Hematopoietic multipotent progenitor cell treated with erythropoietin and hydrocortisone succinate and interleukin-3 and kit ligand, for 6 days (in vitro differentiated cells): ENCODE measurements at places on chromosomes 5 and 9.
A peak's percentile ranks its signal among the peaks of the same experiment; 100 is the strongest.

DNA sequence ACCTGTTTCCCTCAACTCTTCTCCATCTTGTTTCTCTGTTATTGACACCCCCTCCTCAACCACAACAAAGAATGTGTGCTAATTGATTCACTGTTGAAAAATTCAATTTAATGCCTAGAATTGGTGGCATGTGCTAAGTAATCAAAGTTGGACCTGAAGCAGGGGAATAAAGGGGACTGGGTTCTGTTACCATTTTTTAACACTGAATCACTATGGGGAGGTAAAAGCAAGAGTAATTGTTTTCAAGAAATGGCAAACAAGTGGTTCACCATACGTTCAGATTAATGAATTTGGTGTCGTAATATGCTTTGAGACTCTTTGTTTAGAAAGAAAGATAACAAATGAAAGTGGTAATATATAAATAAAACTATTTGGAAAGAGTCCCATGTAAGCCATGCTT, 17.0 kb upstream of the SSBP2 start:
- DNase-seq = no peak

- no peak for DNase-seq
These were observed 48.2 kb downstream of the DBH start for GRCh38 chr9:133684121-133684935.

DNA sequence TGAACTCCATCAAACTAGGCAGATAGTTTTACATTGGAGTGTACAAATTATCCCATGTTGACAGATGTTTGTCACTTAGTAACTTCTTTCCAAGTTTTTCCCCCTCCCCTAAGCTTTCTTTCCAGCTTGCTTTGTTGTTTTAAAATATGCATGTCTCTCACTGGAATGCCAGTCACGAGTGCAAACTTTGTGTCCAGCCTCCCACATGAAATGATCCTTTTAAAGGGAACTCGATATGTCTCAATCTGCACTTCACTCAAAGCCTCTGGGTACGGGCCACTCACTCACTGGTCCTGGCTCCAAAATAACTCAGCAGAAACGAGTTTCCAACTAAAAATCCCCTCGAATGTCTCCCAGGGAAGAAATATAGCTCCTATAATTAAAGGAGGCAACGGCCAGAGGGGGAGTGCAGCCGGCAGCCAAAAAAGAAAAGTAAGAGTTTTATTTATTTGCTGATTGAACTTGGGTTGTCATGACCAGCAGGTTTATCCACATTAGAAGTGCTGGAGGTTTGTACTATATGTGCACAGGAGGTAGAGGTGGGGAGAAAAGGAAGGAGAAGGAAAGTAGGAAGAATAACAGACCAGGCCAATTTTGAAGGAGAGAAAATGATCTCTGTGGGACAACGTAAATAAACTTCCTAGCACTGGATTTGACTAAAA, 17.5 kb downstream of the NR2F1 start:
- DNase-seq = no peak

- no peak for DNase-seq
These were observed 46.6 kb upstream of the NEURL1B start for GRCh38 chr5:172594431-172594830.

GRCh38 chr9:95793924-95794828, 81.3 kb upstream of the ERCC6L2 start:
- no peak for DNase-seq

DNA sequence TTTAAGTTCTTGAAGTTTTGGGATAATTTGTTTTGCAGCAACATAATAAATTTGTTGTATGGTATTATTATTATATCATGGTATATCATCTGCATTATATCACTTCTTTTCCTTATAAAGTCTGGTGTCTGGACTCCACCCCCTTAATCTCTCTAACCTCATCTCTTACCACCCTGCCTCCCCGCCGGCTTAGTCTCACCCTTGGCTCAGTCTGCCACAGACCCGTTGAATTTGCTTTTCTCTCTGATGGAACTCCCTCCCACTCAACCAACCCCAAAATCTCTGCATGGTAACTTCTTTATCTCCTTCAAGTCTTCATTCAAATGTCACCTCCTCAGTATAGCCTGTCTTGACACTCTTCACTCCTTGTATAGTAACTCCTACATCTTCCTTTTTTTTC, 29.6 kb upstream of the MATR3 start:
- DNase-seq = peak; percentile 74

- DNase-seq = no peak
These were observed 954.1 kb upstream of the COX7C start for GRCh38 chr5:85663708-85664031.

- DNase-seq = no peak
These were observed 72.4 kb upstream of the RAPGEF1 start for GRCh38 chr9:131812116-131812790.

DNA sequence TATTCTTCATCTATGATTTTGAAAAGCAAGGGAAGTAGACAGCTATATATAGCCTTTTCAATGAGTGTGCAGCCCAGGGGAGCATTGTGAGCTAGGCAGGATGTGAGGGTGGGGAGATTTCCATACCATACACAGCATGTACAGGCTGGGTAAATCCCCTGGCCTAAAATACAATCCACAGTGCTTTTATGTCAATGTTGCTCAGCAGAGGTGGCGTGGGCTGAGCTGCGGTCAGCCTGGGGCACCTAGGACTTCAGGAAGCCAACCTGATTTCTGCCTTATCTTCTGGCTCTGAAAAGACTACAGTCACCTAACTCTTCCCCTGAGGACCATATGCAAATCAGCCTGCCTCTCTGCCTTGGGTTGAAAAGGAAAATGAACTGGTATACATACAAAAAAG, 6.3 kb upstream of the GARIN3 start:
- DNase-seq = no peak

GRCh38 chr9:115524453-115525059, 406.6 kb upstream of the TNC start:
- DNase-seq = peak; percentile 65

DNA sequence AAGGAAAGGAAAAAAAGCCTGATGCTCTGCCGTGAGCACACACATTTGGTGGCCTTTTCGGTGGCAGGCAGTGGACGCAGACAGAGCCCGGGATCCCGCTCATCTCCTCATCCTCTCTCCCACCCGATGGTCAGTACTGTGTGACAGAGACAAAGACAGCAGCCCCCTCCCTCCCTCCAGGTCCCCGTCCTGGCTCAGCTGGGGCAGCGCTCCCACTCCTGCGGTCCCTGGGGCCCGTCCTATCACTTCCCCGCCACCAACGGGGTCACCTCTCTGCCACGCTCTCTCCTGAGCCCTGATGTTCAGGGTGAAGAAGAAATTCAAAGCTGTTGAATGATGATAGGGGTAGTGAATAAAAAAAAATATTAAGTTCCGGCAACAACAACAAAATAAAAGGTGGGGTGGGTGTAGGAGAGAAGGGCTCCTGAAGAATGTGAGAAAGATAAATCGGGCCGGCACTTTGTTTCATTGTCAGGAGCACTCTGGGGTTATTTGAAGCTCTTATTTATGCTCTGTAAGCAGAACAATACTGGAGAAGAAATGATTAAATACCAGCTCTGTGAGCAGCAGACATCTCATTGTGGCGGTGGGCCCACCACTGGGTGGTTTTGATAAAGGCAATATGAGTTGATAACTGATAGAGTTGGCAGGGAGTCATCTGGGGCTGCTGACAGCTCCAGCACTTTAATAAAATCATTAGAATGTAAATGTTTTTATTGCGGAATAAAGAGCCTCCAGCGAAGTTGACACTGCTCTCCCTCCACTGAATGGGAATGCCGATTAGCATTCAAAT, 417.7 kb downstream of the IRX1 start:
- peak; percentile 24 for DNase-seq

GRCh38 chr9:134494273-134494815, 147.3 kb upstream of the COL5A1 start:
- DNase-seq = no peak

GRCh38 chr5:145689235-145689634, 145.9 kb downstream of the PRELID2 start:
- no peak for DNase-seq

DNA sequence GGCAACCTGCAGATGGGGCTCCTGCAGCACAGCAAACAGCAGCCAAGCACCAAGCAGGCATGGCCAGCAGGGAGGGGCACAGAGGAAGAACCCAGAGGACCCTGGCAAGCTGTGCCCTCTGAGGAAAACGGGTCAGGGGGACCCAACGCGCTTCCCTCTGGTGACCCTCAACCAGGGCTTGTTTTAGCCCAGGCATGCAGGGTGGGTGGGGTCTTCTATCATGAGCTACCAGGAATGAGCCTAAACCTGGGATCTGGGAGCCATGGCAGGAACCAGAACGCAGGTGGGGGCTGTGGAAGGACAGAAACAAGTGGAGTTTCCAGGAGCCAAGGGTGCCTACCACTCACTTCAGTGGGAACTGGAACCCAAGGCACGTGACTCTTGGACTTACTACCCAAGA, 20.9 kb downstream of the IPPK start:
- no peak for DNase-seq

DNA sequence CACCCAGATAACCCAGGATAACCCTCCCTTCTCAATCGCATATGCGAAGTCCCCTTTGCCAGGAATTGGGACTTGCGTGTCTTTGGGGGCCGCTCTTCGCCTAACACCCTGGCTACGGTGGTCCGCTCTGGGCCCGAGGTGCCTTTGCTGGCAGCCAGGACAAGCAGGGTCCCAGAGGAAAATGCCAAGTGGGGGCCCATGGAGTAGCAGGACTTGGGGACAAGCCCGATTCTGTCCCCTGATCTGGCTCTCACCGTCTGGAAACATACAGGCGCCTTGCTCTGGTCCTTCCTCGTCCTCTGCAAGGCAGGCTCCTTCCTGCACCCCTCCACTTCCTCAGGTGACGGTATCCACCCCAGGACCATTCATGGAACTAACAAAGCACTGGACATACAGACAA, 78.1 kb upstream of the UNC5A start:
- no peak for DNase-seq

DNA sequence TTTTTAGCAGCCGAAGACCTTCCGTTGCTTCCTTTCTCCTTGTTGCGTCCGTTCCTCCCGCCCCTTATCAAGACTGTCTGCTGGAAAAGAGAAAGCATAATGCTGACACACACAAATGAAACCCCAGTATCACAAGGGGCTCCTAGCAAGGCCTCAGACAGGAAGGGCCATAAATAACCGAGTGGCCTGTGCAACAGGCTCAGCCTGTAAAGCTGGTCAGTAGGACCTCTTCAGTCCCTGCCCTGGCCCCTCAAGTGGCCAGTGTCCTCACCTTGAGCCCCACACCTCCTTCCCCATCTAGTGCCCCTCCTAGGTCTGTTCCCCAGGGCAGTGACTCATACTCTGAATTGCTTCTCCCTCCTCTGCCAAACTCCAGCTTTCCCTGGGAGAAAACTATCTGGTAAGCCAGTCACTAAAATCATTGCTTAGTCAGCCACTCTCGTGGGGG, 174.6 kb upstream of the IL12B start:
- DNase-seq = no peak

DNA sequence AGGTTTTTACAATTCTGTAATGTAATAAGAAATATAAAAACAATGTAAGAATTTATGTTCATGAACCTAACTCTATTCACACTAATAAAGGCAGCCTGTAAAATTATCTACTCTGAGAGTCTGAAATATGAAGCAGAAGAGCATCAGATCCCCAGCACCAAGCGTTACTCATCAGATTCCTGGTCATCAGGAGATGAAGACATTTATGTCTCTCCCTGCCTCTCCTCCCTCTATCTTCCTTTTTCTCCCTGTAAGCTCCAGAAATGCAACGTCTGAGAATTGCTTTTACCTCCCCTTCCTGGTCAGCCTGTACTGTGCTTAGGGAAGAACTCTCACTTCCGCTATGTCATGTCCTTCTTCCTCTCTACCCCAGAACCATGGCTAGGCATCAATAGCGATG, 114.4 kb upstream of the SLIT3 start:
- no peak for DNase-seq

- no peak for DNase-seq
These were observed 132.0 kb downstream of the SEC61B start for GRCh38 chr9:99354104-99354503.

DNA sequence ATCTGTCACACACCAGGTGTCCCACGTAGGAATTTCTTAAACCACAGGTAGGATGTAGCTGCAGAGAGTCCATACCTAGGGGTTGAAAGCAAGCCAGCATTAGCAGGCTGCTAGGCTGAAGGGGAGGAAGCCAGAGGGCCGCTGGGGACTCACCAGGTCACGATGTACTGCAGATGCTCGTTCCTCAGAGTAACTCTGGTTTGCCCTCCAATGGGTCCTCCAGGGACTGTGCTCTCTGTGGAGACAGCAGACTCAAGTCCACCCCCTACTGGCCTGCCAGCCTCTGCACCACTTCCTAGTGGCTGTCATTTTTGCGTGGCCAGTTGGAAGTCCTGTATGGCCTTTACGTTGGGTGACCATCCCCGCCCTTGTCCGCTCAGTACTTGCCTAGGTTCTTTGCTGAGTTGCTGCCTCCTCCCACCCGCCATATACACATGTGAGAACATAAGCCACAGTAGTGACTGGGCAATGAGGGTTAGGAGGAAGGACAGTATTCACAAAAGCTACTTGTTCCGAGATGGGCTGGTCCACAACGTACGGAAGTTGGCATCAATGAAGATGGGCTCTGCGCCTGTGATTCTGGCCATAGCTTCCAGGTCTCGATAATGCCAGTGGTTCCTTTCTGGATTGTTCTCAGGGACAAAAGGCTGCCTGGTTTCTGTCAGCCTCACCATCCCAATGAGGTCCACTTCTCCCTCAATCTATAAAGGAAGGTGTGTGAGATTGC, 4.1 kb downstream of the RPL7A start:
- DNase-seq = peak; percentile 88

DNA sequence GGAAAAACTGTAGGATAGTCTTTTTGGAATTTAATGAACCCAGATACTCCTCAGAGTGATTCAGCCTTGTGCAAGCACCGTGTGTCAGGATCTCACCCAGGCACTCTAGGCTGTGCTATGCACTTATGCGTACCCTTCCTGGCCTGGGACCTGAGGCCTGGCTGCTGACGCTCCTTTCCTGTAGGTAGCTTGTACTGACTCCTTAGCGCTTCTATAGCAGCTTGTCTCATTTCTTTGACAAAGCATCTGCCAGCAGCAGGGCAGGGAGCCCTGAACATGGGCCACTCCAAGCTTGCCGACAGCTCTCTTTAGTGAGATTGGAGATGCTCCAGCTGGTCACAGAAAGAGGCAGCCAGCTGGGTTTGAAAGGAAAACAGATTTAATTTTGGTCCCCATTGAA, 147.3 kb downstream of the SGCD start:
- DNase-seq = no peak

- DNase-seq = peak; percentile 74
These were observed 625 bp downstream of the EXOSC2 start for GRCh38 chr9:130694205-130694604.

GRCh38 chr5:175285261-175285660, 158.7 kb downstream of the DRD1 start:
- DNase-seq = no peak

GRCh38 chr5:13814301-13814700, 130.2 kb downstream of the DNAH5 start:
- DNase-seq = no peak

- no peak for DNase-seq
These were observed 242.5 kb upstream of the RIOK2 start for GRCh38 chr5:97425511-97425910.

- DNase-seq = no peak
These were observed 54.2 kb downstream of the ZSWIM6 start for GRCh38 chr5:61386045-61386800.

GRCh38 chr9:125464591-125465385, 203.2 kb downstream of the GAPVD1 start:
- peak; percentile 25 for DNase-seq
